ENCODE measurements at places on chromosomes 4 and X.

- no peak for DNase-seq
Measured at GRCh38 chr4:98068495-98068894, 74.8 kb downstream of the STPG2 start.

DNA sequence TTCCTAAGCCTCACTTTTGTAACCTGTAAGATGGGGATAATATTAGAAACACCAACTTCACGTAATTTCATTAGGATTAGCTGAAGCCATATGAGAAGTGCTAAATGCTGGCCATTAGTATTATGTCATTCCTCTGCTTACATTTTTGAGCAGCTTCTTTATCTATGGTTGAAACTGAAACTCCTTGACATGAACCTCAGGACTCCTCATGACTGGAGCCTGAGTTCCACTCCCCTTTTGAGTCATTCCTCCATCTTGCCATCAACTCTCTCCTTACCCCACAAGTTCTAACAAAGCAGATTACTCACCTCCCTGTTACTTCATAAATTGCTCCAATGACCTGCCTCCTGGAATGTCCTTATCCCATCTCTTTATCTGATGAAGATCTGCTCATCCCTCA, 123.2 kb upstream of the KCNIP4 start:
- no peak for DNase-seq

DNA sequence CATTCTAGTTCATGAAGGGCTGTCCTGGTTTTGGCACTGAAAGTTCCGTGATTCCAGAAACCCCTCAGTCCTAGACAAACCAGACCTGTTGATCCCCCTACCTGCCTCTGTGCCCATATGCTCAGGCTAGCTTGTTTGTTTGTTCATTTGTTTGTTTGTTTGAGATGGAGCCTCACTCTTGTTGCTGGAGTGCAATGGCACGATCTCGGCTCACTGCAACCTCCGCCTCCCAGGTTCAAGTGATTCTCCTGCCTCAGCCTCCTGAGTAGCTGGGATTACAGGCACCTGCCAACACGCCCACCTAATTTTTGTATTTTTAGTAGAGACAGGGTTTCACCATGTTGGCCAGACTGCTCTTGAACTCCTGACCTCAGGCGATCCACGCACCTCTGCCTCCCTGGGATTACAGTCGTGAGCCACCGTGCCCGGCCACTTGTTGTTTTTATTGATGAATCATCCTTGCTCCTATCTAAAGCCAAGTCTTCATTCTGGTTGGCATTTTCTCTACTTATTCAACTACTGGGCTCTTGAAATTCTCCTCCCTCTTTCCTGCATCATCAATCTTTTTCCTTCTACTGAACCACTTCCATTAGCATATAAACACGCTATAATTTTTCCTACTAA, 86.3 kb upstream of the BMP2K start:
- no peak for DNase-seq

DNA sequence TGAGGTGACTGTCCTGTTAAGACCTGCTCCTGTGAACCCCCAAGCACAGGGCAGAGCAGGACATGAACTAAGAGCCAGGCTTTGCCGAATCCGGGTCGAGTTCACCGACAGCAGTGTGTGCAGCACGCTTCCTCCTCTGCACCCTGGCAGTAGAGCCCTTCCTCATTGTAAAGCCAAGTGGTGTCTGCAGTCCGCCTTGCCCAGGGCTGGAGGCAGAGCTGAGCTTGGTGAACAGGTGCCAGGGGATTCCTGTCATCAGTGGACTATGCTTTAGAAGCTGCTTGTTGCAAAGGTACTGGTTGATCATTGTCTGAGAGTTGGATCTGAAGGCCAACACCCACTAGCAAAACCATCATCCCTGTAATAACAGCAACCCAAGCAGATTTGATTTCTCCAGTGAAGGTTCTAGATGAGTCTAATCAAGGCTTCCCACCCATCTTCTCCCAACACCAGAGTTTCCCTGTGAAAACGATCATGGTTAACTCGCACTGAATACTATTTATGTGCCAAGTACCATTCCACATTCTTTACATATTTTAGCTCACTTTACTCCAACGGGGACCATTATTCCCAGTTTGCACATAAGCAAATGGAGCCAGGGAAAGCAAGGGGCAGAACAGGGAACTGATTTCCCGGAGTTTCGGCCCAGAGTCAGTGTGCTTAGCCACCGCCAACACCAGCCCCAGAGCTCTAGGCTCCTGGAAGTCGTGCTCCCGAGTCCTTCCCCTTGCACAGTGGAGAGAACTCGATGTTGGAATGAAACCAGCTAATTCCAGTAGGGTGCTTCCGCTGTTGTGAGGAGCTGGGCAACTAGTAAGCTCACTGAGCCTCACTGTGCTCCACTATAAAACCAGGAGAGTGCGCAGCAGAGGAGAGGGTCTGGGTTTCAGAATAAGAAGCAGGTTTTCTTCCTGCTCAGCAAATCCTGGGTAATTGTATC, 1.4 kb upstream of the SLC34A2 start:
- no peak for DNase-seq

DNA sequence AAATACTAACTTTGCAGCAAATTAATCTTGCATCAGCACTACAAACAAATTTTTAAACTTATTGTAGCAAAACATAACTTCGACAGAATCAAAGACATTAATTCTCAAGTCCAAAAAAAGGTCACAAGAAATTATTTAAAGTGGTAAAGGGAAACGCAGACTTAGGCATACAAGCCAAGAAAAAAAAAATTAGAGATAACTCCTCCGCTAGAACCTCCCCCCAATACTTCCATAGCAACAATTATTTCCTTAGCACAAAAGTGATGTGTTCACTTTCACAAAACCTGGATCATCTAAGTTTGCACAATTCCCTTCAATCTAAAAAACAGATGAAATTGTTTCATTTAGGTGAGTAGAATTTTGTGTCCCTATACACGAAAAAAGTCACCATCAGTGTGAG, 1.1 kb downstream of the LRBA start:
- no peak for DNase-seq

DNA sequence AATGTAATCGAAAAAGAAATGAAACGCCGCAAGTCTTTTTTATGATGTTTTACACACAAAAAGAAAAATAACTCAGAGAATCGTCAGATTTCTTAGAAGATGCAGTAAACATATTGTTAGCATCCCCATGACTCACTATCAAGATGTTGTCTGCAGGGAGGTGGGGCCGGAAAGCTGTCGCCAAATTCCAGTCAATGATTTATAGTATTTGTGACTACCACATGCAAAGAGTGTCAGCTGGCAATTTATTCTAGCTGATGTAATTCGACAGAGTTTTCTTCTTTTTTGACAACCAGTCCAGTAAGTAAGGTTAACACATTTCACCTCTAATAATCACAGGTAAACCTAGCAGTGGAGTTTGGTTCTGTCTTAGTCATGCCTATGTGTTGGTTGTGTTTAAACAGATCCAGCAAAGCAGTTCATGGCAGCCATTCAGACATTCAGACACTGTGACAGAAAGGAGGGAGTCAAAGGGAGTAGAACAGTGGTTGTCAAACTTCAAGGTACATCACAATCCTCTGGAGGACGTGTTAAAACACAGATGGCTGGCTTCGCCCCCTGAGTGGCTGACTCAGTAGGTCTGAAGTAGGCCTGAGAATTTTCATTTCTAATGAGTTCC, 19.8 kb upstream of the PPP1R2C start:
- DNase-seq, result no peak

- DNase-seq, result no peak
Measured at GRCh38 chr4:101355246-101355645, 7.9 kb upstream of the PPP3CA start.

GRCh38 chr4:107922486-107923473, 8.6 kb upstream of the CYP2U1 start:
- DNase-seq, result no peak
